Femur (tissue), 1 donor: ENCODE measurements at places on chromosomes 2 and 18.
A peak's percentile ranks its signal among the peaks of the same experiment; 100 is the strongest.

DNA sequence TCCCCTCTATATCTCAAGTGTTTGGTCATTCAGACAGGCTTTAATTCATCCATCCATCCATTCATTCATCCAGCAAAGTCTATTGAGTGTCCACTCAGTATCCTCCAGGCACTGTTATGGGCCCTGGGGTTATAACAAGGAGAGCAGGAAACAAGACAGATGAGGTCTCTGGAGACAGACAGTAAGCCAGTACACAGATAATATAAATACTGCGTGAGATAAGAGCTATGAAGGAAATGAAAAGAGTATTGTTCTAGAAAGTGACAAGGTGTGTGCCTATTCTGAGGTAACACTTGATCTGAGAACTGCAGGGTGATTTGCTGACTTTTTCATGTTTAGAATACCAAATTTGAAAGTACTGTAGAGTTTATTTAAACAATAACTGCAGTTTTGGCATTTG, 98.3 kb downstream of the OSBPL6 start:
- no peak for DNase-seq

DNA sequence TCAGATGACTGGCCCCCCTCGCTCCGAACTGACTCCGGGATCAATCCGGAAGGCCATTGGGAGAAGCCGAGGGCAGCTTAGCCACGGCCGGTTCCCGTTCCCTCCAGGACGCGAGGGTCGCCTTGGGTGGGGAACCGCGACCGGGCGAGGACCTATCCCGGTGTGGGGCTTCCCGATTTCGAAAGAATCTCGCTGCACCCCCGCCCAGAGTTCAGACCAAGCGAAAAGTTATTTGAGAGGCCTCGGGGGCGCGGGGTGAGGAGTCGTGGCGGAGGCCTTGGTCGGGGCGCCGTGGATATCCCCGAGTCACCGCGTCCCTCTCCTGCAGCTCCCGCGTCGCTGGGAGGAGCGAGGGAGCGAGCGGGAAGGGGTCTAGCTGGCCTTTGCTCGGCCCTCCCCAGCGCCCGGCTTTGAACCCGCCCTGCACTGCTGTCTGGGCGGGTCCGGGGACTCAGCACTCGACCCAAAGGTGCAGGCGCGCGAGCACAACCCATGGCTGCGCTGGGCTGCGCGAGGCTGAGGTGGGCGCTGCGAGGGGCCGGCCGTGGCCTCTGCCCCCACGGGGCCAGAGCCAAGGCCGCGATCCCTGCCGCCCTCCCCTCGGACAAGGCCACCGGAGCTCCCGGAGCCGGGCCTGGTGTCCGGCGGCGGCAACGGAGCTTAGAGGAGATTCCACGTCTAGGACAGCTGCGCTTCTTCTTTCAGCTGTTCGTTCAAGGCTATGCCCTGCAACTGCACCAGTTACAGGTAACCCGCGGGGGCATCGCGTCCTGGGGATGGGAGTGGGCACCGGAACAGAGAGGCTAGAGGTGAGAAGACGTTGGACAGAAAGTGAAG, at the start of gene CYP27A1:
CYP27A1 (plus strand) TSS at position 457 of the 837 bp plus-strand sequence; CDS start at position 493, 36 bp downstream.
- DNase-seq, result peak; percentile 66

GRCh38 chr18:11074889-11075288, 74.5 kb downstream of the PIEZO2 start:
- no peak for DNase-seq

DNA sequence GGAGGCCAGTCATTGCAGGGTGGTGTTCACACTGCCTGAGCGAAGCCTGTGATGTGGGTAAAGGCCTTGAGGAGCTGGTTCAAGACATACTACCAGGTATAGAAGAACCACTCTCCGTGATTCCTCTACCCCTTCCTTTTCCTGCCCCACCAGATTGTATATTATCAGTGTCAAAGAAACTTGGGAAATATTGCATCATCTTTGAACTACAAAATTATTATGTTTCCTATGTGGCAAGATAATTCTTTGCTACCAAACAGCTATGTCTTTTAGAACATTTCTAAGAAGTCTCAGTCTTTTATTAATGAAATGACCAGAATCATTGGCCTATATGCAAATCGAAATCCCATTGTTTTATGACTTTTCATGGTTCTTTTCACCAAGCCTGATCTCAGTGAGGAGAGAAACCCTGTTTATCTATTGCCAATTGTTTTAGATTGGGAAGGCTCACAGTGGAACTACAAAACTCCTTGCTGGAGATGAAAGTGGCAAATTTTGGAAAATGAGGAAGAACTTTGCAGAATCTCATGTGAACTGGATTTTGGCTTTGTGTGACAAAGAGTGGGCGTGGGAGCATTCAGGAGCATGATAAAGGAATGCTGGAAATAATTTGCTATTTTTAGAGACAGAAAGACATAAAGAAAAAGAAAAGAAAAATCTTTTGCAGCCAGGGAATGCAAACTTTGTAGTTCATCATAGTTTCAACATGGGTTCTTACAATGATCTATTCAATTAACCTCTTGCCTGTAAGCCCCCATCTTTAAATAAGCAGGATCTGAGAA, 286.9 kb downstream of the INSIG2 start:
- no peak for DNase-seq

DNA sequence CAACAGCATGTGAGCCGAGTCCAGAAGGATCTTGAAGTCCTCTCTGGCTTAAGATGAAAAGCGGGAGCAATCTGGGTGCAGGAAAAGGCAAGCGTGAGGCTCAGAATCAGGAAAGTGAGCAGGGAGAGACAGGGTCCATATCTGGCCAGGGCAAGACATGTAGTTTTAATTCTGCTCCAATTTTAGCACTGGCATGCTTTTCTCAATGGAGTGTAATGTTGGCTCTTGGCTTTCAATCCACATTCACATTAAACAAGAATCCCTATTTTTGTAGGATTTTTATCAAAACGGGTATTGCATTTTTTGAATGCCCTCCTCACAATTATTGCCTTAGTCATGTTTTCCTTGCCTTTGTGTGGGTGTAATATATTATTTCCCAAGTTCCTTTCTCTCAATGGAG, 6.0 kb downstream of the SPATA3 start:
- DNase-seq, result no peak

GRCh38 chr18:32683044-32683443, 89.8 kb downstream of the KLHL14 start:
- no peak for DNase-seq

- DNase-seq, result no peak
Measured at GRCh38 chr2:105926960-105927678, 182.4 kb downstream of the NCK2 start.

- no peak for DNase-seq
Measured at GRCh38 chr18:57150081-57150480, 3.2 kb downstream of the BOD1L2 start.

DNA sequence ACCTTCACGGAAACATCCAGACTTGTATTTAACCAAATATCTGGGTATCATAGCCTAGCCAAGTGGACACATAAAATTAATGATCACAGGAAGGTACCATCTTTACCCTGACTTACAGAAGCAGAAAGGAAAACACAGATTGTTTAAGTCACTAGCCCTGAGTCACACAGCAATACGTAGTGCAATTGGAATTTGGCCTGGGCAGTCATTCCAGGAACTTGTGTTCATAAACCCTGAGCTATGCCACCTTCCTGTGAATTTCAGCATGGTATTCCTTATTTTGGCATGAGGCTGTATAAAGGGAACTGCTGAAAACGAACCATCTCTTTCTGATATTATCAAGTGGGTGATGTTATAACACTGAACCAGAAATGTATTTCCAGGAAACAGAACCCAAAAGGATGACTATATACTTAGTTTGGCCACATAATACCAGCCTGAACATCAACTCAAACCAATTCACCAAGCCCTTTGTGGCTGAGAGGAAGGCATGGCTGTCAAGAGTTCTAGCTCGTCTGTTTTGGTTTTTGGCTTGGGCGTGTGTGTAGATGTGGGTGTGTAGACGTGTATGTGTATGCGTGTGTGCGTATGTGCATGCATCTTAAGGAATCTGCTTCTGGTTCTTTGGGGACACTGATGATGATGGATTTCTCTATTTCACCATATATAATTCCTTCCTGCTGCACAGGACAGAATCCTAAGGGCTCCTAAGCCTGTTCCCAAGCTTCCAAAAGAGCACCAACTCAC, 533.4 kb upstream of the ID2 start:
- DNase-seq, result no peak

DNA sequence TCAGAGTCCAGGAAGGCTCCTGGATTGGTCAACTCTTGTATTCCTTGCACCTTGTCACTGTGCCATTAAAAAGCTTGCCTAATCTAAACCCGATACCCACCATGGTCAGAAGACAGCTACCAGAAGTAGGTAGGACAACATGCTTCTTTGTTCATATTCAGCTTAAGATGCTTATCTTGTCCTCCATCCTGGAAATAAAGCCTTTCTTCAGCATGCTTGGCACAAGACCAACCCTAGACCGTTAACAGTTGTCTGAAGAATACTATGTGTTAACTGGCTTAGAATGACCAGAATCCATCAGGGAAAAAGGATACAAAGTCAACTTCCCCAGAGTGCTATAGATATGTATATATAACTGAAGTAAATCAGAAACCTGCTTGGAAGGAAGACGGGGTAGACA, 193.9 kb downstream of the ZRANB3 start:
- DNase-seq, result no peak

DNA sequence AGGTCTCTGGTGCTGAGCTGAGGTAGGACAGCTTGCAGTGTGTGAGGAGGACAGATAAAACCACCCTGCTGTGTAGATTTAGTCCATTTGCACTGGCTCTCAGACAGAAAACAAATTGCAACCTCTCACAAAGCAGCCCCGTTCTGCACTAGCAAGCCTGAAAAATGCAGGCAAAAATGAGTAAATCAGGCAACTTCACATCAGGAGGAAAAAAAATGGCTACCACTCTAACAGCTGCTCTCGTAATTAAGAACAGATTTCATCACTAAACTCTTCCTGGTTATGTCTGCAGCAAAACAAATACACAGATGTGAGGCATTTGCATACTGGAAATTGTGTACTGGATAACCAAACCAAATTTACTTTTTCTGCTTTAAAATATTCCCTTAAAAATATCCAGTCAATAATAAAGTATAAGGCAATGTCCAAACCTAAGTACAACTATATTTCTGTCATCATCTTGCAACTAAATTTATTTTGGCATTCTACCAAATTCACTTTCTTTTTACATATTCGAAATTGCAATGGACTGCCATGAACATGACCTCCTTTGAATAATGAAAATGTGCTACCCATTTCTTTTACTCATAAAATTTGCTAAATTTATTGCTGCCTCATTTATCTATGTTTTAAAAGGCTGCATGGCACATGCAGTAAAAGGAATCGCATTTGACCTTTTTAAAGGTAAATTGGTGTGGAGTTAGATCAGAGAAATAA, 157.4 kb downstream of the AFF3 start:
- peak; percentile 41 for DNase-seq

GRCh38 chr2:148503516-148503915, 141.0 kb upstream of the EPC2 start:
- DNase-seq, result no peak

GRCh38 chr18:75208155-75208835, 644 bp downstream of the PTGR3 start:
- peak; percentile 68 for DNase-seq

DNA sequence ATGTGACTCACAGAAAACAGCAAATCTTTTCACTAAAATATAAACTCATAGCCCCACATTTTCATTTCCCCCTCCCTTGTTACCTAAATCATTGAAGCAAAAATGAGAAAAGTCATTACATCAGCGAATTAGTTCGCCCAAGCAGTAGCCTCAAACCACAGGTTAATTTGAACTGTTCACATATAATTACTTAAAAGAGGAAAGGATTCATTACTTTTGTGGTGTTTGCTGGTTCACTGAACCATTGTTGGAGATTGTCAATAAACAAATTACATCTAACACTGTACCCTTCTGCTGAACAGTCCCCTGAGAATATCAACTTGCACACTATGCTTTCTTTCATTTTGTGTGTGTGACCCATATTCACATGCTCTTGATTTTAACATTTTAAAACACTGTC, 238.7 kb downstream of the ERBB4 start:
- no peak for DNase-seq

- no peak for DNase-seq
Measured at GRCh38 chr2:105538840-105539239, 140.0 kb upstream of the FHL2 start.

DNA sequence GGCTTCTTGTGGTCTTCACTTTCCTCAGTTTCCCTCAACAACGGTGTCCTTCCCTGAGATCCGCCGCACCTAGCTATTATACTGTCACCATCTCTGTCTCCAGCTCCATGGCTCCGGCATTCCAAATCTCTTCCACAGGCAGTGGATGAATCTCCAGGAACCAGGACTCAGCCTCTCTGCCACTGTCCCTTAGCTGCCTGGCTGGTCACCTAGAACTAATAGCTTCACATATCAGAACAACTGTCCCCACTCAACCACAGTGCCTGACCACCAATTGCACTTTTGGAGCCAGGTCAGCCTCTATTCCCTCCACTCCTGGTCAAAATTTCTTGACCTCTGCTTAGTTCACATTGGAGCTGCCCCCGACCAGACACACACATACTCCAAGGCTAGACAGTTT, 38.1 kb upstream of the AFF3 start:
- no peak for DNase-seq

DNA sequence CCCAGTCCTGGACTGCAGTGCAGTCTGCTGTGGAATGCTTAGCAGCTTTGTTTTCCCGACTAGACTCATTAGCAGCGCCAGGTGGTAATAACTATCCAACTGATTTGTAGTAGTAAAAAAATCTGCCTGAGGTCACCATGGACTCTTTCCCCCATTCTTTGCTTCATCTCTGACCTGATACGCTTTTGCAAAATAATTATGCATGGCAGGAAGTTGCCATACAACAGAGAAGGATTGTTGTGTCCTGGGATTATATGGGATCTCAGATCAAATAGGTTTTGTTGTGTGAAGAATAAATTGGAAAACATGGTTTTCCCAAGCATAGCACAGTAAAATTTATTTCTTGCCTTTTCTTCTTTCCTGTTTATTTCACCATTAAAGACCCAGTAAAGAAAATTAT, 72.4 kb upstream of the ATP5MC3 start:
- DNase-seq, result no peak

DNA sequence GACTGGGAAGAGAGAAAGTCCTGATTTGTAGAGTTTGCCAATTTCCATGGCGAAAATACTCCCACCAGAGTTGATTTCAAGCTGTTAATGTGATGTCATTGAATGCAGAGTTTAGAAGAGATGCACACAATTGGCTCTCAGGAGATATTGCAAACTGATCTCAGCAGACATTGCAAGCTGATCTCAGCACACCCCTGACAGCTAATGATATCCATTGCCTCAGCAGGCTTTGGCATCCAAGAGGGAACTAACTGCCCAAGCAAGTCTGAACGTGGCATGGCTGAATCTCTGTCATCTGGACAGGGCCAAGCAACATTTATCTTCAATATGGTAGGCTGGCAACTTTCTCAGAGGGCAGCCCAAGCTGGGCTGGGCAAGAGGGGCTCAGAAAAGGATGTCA, 78.4 kb upstream of the CYP1B1 start:
- no peak for DNase-seq
